Esophagus squamous epithelium (tissue), 5 donors: ENCODE measurements at places on chromosomes 12 and 14. TPM values are rescaled to one million over a fixed set of nuclear protein-coding genes. Genes with fewer than 3 reads are reported as not detected.

DNA sequence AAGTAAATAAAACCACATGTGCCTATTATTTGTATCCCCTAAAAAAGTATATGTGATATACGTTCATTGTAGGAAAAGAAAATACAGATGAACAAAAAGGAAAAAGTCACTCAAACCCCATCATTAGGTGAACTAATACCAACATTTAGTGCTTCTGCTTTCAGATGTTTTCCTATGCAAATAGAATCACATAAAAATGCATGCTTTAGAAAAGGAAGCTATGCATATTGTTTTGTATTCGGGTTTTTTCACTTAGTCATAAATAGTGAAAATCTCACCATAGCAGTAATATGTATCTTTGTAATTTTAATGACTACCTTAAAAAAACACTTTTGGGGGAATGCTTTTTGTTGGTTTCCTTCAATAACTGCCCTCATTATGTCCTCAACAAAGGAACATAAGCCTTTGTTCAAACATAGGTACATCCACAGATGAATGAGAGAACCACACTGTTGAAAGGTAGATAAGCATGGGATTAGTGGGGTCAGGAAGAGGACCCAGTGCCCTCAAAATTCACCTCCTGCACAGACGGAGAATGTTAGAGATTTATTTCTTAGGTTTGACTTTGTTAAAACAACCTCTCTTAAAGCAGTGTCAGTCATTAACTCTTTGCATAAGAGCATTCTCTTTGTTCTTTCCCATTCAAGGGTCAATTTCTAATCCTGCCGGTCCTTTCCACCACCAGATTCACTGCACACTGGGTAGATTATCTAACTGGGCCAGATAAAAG is 6.5 kb downstream of the AMDHD1 start:
- no peak for DNase-seq

- DNase-seq = no peak
These were observed 29.0 kb downstream of the PEBP1 start for GRCh38 chr12:118164798-118165486.

The CIROP gene
- total RNA-seq = not detected

- no peak for DNase-seq
These were observed 409.8 kb downstream of the DAD1 start for GRCh38 chr14:22179190-22179589.

- DNase-seq = no peak
These were observed 41.4 kb downstream of the PRPF40B start for GRCh38 chr12:49664591-49665239.

GRCh38 chr14:75454963-75455546 is 27.2 kb downstream of the JDP2 start:
- DNase-seq = no peak

- no peak for DNase-seq
These were observed 504.9 kb downstream of the VRK1 start for GRCh38 chr14:97301931-97302559.

The CLEC4D gene
- not detected for total RNA-seq

DNA sequence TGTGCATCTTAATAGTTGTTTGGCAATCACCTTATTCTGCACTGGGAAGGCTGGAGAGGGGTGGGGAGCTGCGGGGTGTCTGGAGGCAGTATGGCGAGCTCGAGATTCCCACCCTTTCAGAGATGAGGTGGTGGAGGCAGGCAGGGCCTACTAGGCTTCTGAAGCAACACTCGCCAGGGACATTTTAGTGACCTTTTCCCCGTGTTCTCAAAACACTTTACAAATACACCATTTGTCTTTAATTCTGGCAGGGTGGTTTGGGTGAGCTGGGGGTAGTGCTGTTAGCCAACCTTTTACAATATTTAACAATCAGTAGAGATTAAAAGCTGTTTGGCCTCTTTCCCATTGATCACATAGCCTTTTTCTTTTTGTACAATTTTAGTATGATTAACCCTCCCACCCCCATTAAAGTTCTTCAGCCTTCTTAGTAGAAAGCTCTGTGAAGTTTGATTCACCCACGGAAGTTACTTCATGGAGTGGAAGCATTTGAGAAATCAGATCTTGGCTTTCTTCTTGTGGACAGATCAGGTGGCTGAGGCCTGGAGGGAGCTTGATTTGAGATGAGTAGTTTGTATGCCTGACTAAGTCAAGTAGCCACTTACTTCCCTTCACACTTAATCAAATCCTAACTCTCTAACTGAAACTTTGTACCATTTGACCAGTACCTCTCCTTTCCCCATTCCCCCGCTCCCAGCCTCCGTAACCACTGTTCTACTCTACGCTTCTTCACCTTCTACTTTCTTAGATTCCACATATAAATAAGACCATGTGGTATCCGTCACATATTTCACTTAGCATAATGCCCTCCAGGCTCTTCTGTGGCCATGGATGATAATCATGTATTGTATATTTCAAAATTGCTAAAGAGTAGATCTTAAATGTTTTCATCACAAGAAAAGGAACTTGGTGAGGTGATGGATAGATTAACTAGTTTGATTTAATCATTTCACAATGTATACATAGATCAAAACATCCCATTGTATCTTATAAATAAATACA is 41.0 kb downstream of the TRAF3 start:
- no peak for DNase-seq

DNA sequence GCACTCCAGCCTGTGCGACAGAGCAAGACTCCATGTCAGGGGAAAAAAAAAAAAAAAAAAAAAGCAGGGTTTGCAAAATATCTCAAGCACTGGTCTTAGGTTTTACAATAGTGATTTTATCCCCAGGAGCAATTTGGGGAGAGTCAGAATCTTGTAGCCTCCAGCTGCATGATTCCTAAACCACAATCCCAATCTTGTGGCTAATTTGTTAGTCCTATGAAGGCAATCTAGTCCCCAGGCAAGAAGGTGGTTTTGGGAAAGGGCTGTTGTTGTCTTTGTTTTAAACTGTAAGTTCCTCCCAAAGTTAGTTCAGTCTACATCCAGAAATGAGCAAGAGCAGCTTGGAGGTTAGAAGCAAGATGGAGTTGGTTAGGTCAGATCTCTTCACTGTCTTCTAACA is 135.7 kb downstream of the PLXNC1 start:
- DNase-seq = no peak

GRCh38 chr14:76304536-76305267 is 71.2 kb upstream of the ESRRB start:
- DNase-seq = no peak

DNA sequence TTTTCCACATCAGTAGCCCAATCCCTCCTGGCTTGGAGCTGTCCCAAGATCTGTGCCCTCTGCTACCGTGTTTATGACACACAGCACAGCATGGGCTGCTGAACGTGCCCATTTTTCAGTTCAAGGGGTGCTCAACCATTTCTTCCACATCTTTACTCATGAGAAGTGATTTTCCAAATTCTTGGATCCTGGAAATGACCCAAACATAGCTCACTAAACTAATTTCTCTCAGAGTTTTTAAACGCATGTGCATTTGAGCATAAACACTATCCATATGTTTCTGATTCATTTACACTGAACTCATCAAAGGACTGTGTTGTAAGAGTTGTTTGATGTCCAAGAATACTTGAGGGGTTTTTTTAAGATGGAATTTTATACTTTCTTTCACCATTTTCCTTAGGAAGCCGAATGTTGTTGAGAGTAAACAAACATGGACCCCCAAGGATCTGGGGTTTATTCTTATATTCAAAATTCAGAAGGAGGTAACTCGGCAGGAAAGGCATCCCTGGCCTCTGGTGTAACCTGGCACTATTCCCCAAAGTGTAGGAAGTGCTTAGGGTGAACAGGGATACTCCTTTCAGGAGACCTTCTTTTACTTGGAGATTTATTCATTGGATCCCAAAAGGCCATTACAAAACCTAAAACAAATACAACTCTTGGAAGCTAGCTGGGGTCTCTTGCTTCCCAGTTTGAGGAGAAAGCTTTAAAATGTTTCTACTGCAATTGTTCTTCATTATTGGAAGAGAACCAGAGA is 215.0 kb downstream of the BMP4 start:
- no peak for DNase-seq
